DMS79 (cell line): ENCODE measurements at places on chromosomes 4 and X.

- DNase-seq: no peak
Measured at GRCh38 chr4:3486541-3487540, 23.7 kb downstream of the DOK7 start.

DNA sequence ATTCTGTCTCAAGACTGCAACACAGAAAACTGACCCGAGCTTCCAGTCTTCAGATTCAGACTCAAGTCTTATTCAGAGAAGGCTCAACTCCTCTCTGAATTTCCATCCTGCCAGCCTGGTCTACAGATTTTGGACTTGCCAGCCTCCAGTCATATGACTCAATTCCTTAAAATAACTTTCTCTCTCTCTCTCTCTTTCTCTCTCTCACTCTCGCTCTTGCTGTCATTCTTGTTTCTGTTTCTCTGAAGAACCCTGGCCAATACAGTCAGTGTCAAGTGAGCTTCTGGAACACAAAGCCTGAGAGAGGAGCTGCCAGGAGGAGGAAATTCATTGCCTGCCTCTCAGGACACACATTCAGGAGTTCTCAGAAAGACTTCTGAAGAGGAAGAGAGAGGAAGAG, 154.9 kb downstream of the PARM1 start:
- DNase-seq: no peak

- DNase-seq: no peak
Measured at GRCh38 chr4:112170451-112170993, 25.3 kb downstream of the FAM241A start.

DNA sequence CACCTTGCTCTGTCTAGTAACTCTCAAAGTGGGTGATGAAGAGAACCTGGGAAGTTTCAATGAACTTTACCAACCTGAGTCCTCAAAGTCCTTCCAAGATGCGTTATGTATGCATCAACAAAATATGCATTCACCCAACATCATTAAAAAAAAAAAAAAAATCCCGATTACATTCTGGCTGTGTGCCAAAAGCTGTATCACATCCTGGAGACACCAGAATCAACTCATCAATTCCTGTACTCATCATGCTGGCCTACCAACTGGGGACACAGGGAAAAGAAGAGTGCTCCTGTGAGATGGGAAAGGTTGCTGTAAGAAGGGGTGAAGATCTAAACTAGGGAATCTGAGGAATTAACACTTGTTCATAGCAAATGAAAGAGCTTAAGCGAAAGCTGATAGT, 16.5 kb downstream of the UNC5C start:
- no peak for DNase-seq

DNA sequence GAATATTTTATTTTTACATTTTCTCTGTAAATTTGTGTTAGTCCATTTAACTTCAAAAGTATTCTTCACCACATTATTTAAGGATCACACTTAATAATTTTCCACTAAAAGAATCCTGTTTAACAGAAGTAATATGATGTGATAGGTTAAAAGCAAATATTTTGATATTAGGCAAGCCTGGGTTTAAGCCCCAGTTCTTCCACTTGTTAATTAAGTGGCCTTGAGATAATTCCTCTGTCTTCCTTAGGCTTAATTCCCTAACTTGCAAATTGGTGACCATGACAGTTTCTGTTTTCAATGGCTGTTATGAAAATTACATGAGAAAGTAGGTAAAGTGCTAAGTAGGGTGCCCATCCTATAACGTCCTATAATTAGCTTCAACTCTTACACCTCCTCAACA, 129.9 kb upstream of the ATOH1 start:
- DNase-seq: no peak

DNA sequence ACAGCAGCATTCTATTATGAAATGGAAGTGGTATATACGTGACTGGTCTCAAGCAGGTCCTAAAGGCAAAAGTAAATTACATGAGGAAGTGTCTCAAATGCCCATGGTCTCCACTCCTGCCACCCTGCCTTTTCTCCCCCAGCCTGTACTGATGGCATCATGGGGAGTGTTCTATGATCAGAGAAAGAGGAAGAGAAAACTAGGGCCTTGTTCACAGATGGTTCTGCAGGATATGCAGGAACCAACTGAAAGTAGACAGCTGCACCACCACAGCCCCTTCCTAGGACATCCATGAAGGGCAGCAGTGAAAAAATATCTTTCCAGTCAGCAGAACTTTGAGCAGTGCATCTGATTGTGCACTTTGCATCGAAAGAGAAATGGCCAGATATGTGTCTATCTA, 901.5 kb downstream of the ARAP2 start:
- DNase-seq: no peak

DNA sequence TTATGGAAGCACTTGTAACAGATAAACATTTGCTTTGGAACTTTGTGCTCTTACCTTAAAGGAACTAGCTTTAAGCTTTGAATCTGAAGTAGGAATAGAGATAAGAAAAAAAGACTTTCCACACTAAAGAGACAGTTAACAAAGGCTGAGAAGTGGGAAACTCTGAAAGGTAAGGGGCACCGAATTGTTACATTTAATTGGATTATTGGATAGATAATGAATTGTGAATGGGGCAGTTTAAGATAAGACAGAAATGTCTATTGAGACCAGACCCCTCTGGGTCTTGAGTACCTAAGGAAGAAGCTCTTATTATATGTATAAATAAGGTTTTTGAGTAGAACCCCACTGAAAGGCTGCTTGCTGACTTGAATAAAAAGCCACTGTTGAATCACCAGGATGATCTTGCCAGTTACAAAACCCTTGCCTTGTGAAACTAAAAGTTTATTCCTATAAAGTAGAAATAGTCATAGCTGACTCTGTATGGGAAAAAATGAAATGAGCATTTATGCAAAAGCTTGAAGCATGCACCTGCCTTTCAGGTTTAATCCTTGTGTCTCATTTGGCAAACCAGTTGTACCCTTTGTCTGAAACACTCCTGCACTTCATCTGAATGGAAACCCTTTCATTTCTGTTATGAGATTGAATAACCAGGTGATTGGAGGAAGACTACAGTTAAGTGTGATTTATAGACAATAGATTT, 423.2 kb downstream of the RPA4 start:
- DNase-seq: no peak

GRCh38 chr4:112284662-112285411, 867 bp downstream of the TIFA start:
- DNase-seq: no peak

DNA sequence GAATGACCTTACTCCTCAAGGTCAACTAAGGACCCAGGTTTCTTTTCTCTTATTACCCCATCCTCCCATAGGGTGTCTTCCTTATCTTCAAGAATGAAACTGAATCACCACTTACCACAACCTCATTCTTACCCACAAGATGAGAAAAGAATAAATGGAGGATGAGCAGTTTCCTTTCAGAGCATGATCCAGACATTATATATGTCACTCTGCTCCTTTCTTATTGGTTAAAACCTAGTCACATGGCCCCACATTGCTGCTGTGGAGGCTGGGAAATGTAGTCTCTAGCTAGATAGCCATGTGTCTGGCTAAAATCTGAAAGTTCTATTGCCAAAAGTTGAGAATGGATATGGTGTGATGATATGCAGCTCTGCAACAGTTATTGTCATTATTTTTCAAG, 62.4 kb upstream of the RAI2 start:
- DNase-seq: no peak
